ENCODE measurements at places on chromosomes 11 and 22.

DNA sequence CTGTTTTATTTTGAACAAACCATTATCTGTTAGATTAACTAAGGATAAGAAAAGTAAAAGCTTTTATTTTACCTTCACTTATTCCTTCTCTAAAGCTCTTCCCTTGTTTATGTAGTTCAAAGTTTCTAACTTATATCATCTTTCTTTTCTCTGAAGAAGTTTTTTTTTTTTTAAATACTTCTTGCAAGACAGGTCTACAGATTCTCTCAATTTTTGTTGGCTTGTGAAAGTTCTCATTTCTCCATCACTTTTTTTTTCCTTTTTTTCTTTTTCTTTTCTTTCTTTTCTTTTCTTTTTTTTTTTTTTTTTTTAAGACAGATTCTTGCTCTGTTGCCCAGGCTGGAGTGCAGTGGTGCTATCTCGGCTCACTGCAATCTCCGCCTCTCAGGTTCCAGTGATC lies 4.7 kb upstream of the TREH start:
- no peak for DNase-seq

DNA sequence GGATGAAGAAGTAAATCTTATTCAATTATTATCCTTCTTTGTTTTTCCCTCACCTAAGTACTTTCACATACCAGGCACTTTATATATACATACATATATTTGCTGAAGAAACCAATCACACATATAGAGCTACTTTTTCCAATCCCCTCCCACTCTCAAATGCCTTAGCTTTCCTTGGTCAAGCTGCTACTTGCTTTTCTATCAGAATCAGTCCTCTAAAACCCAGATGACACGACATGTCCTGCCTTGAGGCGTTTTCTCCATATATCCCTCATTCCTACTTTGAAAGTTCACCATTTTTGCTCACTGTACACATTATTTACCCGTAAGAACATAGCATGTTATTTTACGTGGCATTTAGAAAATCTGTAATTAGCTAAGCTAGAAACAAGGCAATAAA lies 5.4 kb downstream of the RAB38 start:
- no peak for DNase-seq

- no peak for DNase-seq
Measured at GRCh38 chr11:69501891-69502860, 20.7 kb downstream of the LINC01488 start.

DNA sequence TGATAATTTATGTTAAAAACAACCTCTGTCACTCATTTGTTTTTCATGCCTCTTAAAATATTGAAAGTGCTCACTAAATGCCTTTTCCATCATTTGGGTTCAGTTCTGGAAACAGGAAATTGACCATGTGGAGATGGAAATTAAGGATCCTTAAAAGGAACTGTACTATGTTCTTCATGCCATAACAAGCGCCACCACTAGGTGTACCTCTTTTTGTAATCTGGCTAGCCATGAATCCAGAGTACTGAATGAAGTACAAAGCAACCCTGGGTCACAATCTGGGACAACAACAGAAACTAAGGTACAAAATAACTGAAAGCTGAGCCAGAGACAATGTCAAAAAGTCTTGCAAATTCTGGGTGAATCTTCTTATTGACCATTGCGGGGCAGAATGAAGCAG lies 559.1 kb downstream of the FAM181B start:
- no peak for DNase-seq

GRCh38 chr22:37546437-37547250 lies 13.6 kb upstream of the CDC42EP1 start:
- no peak for DNase-seq

DNA sequence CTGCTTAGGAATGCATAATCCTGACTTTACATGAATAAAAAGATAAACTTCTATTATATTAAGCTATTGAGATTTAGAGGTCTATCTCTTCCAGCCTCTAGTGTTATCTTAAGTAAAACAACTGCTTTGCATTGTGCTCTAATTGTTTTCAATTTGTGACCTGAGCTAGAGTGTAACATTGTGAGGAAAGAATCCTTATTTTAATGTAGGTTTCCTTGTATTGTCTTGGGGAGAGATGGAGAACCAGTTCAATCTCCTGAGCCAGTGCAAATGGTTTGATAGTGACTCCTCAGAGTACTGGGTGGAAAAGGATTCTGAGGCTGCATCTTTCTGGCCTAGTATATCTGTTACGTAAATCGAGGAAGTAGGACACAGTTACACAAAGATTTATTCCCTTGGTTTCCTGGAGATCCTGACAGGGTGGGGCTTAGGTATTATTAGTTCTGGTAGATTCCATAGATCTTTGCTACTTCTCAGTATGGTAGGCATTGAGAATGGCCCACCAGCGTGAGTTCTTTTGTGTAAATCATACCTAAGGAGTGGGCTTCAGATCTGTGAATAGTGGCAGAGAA lies 683.5 kb upstream of the CCDC179 start:
- DNase-seq, result no peak

All from T1000 (cell line).